ENCODE measurements at places on chromosomes 6 and 20.

DNA sequence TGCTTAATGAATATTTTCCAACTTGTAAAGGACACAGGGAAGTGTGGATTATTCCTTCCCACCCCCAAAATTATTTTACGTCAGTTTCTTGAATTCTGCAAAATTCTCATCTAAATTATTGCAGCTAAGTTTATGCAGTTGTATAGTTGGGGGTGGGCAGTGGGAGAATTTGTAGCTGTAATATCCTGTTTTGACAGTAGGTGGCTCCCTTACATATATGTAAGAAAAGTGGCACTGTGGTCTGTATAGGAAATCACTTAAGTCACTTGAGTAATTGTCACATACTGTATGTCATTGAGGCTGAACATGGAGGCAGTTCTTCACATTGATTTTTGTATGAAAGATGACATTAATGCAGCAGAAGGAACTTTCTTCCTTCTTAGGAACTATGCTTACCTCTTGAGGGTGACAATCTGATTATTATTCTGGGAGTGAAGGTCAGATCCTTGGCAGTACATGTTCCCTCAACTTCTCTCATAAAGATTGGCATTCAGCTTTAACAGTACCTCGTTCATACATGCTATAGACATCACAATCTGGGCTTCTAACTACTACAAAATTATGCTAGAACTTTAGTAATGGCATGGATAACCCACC is 14.6 kb upstream of the CFAP206 start:
- DNase-seq = peak; percentile 25

- DNase-seq = no peak
Observed at GRCh38 chr6:104683809-104684208, 175.9 kb downstream of the HACE1 start.

- DNase-seq = peak; percentile 30
Observed at GRCh38 chr6:161066511-161066910, 74.9 kb downstream of the MAP3K4 start.

DNA sequence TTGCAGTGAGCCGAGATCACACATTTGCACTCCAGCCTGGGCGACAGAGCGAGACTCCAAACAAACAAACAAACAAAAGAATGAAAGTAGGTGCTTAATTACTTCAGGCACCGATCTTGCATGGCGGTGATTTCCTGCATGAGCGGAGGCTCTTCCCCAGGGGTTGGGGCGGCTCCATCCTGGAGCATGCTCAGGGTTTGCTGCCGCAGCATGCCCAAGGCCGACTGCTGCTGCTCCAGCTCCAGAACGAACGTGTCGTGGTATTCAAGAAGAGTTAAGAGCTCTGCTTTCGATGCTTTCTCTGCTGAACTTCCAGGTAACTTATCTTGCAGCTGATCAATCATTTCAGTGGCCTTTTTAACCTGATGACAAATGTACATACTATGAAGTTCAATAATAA is 313.8 kb downstream of the SYNE1 start:
- no peak for DNase-seq

DNA sequence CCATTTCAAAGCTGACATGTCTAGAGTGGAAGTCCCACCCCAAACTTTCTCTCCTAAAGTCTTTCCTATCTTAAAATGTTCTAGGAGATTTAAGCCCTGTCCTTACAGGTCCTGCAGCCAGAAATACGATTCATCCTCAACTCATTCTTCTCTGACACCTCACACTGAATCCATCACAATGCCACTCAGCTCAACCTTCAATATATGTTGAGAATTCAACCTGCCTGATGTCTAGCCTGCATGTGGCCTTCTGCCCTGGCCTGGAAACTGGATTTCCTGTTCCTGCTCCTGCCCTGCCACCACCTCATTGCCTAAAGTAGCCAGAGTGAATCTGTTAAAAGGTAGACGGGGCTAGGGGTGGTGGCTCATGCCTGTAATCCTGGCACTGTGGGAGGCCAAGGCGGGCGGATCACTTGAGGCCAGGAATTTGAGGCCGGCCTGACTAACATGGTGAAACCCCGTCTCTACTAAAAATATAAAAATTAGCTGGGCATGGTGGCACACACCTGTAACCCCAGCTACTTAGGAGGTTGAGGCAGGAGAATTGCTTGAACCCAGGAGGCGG is 345.9 kb downstream of the CDH26 start:
- no peak for DNase-seq

DNA sequence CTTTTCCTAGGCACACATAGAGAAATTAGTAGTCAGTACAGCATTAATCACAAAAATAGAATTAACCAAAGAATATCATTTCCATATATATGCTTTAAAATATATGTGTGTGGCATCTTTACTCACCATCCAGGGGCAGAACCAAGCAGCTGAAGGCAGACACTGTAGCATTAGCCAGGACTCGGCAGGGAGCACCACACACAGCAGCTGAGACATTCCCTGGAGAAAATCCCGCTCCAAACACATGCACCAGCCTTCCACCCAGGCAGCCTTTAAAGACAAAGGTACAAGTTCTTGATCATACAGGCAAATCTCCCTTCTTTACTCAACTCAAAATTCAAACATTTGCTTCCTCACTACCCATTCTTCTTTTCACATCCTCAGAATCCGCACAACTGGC is 64.7 kb downstream of the PKHD1 start:
- DNase-seq = no peak

Measured in fibroblast of skin of left biceps (primary cell).